DMS53 (cell line): ENCODE measurements at places on chromosomes 2 and 18.

GRCh38 chr2:206993964-206994363 lies 54.6 kb downstream of the CPO start:
- no peak for DNase-seq

DNA sequence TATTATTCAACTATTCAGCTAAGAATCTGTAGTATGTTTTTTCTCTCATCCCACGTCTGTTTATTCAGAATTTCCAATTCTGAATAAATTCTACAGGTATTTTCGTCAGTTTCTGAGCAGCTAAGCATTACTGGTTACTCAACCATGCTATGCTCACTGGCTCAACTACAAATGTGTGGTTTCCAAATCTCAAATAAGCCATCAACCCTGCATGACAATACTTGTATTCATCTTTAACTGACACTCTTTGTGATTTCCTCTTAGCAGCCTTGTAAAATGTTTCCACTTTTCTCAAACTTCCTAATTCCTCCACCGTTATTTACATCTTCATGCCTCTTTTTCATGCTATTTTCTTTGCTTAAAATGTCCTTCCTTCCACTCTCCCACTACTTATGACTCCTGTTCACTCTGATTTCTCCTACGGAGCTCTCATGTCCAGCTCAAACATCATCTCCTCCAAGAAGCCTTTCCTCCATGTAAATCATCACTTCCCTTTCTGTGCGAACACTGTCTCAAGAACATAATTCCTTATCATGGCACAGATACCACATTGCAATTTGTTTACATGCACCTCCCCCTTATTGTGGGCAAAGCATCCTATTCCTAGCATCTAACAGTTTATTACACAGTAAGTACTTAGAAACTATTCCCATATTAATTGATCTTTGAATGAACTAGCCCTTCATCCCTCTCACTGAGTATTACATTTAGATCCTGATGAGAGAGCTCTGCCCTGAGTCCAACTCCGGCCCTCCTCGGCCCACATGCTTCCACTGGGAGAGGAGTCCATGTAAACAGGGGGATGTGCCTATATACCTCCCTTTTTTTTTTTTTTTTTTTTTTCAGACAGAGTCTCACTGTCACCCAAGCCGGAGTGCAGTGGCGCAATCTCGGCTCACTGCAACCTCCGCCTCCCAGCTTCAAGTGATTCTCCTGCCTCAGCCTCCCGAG lies 10.5 kb downstream of the CCDC88A start:
- DNase-seq: no peak

- DNase-seq: no peak
These were observed 177.0 kb upstream of the CCDC68 start for GRCh38 chr18:55136258-55136657.

- DNase-seq: no peak
These were observed 177.3 kb downstream of the HDAC4 start for GRCh38 chr2:239223310-239224198.

DNA sequence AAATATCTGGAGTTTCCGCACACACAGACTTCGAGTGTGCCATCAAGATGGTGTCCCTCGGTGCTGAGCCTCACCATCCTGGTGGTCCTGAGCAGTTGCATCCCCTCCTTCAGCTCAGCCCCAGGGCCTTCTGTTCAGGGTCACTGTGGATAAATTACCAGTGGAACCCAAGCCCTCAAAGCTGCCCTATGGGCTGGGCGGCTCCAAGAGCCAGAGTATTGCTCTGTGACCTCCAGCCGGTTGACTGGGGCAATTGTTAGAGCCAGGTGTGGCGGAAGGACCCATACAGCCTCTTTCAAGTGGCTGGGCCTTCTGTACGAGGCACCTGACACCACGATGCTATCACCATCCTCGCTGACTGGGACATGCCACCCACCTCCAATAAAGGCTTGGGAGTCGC lies 215.5 kb downstream of the GBX2 start:
- DNase-seq: no peak

GRCh38 chr18:36808681-36809080 lies 20.1 kb downstream of the TPGS2 start:
- DNase-seq: no peak

DNA sequence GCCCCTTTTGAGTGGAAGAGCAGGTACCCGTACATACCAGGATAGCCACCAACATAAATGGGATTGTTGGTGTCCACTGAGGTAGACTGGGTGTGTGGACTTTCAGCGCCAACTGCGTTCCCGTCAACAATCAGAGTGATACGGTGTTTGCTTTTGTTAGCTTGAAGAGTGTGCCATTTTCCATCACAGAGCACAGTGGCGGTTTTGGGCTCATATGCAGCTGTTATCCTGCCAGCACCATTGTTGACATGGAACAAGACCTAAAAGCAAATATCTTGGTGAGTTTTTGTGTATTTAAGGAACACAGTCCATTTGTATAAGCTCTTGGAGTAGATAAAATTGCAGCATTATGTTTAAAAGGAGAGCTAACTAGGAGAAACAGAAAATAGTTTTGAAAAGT lies 174.5 kb downstream of the LAMA1 start:
- DNase-seq: peak; percentile 72

DNA sequence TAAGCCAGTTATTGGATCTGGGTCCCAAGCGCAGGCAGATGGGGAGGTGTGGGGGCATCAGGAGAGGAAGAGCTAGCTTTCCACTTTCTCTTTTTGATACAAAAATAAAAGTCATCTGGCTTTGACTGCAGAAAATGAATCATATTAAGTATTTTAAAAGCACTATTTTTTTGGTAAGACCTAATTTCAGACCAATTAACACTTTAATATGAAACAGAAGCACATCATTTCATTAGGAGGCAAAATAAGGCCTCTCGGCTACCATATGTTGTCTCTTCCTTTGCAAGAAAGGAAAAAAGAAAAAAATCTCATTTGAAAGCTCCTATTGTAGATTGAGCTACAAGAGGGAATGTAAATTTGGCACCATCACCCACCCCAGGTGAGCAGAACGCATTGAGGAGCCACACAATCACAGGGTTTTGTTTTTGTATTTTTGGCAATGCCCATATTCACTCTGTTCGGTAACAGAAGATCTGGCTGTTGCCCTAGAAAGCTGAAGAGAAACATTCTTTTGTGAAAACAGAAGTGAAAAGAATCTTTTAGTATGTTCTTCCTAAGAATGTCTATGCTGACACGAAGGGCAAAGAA lies 390.7 kb upstream of the ETAA1 start:
- DNase-seq: no peak

DNA sequence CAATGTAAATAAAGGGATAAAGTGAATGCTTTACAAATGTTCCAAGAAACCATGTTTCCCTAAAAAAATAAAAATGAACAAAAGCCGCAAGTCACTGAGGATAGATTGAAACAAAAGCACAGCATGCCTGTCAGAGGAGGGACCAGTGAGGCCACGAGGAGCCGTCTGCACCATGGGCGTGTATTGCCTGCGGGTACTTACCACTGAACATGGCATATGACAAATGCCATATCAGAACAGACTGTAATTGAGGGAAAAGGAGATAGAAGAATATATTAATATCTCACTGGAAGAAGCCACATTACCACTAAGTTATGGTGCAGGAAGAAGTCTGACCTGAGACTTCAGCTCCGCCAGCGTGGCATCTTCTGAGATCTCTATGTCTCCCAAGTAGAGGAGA lies 75.8 kb downstream of the USP40 start:
- DNase-seq: no peak

DNA sequence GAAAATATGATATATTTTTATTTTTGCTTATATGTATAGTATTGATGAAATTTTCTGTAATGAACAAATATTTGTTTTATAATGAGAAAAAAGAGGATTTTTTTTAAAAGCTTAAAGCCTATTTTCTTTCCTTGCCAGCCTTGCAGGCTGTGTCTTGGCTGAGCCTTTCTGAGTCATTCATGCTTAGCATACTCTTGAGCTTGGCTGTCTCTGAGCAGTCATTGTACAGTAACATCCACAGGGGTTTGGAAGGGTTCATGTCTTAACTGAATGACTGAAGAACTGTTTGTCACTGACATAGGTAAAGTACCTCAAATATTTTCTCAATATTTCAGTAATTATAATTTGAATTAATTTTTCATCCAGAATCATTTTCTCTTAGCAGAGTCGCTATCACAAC lies 49.3 kb downstream of the GPR39 start:
- no peak for DNase-seq

GRCh38 chr2:11842336-11842735 lies 95.9 kb downstream of the LPIN1 start:
- no peak for DNase-seq

GRCh38 chr2:215635788-215636139 lies 199.9 kb upstream of the FN1 start:
- peak; percentile 49 for DNase-seq

DNA sequence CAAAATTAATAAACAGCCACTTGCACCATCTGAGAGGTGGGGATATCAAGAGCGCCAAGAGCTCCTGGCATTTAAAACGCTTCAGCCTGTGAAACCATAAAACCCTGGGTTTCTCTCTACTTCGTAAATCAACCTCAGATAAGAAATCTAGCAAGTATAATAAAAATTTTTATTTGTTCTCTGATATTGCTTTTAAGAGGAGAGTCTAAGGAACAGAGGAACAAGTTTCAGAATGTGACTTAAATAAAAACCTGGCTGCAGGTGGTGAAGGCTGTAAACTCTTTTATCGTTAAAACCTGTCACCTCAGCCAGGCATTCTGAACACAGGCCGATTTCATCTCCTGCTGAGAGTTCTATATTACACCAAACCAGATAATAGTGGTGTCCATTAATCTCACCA lies 9.9 kb downstream of the DYTN start:
- no peak for DNase-seq

GRCh38 chr18:58903533-58903932 lies 38.9 kb downstream of the ZNF532 start:
- no peak for DNase-seq
